ENCODE measurements at places on chromosomes 3 and 15.

DNA sequence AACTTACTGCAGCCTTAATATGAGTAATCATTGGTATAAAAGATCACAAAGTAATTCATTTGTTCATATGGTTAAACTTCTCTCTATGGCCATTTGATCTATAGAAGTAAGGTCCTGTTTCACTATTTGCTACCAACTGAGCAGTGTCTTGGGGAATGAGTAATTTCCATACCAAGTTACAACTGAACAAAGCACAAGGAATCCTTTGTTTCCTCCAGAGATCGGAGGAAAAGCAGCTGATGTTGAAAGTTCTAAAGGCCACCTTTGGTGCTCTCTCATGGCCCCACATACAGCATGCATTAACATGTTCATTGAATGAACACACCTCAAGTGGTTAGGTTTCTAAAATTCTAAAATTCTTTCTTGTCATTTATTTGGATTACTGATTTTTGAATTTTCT is 7.1 kb upstream of the CNTN3 start:
- DNase-seq: no peak

GRCh38 chr15:69576035-69576526 is 123.5 kb downstream of the RPLP1 start:
- no peak for DNase-seq

GRCh38 chr3:18747383-18747782 is 322.2 kb upstream of the SATB1 start:
- no peak for DNase-seq

- DNase-seq: no peak
These were observed 10.7 kb upstream of the ABTB1 start for GRCh38 chr3:127662001-127662469.
